Immature natural killer cell (primary cell): ENCODE measurements at places on chromosomes 6 and 20.
A peak's percentile ranks its signal among the peaks of the same experiment; 100 is the strongest.

- no peak for DNase-seq
These were observed 20.0 kb upstream of the PLN start for GRCh38 chr6:118528129-118528528.

GRCh38 chr6:30857549-30857948 is 26.8 kb upstream of the DDR1 start:
- no peak for DNase-seq

- no peak for DNase-seq
These were observed 3.0 kb downstream of the SLC25A27 start for GRCh38 chr6:46655803-46656202.

- DNase-seq, result no peak
These were observed 342.8 kb downstream of the FOXA2 start for GRCh38 chr20:22241609-22242008.

DNA sequence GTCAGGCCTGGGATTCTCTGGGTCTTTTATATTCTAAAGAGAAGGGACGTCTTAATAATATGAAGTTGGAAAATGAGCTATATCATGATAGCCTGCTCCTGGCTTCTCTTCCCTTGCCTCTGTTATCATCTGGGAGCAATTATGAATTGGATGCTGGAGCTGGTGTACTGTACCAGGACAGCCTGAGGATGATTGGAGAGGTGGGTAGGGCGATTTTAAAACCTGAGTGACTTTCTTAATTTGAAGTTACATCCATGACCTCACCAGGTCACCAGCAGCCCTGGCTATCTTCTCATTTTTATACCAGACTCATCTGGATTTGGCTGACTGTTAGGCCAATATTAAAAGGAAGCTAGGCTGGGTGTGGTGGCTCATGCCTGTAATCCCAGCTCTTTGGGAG is 317.6 kb downstream of the CLIC5 start:
- no peak for DNase-seq

DNA sequence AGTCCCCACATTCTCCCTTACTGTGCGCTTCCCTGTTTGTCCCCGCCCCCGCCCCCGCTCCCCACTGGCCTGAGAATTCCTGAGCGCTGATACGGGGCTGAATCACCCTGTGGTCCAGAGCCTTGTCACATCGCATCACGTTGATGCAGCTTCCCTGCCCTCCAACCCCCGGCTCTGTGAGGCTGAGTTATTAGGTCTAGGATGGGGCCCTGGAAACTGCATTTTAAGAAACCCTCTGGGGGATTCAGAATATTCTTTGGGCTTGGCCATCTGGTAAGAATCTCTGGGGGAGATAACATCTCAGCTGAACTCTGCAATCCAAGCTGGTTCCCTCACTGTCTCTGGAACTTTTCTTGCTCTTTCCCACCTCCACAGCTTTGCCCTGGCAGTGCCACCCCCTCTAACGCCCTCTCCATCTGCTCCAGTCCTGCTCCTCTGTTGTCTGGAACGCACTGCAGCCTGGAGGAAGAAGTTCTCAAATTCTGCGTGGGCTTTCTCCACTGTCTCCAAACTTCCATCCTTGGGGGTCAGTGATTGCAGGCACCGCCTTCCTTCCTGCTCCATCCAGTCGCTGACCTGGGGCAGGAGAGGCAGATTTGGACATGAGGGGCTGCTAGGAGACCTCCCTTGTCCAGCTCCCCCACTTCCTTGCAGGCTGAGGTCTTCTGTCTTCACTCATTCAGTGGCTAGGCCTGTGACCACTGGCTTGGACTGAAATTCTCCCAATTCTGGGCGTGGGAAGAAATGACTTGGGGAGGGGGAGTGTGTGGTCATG is 42.6 kb downstream of the KIAA1755 start:
- DNase-seq, result no peak

DNA sequence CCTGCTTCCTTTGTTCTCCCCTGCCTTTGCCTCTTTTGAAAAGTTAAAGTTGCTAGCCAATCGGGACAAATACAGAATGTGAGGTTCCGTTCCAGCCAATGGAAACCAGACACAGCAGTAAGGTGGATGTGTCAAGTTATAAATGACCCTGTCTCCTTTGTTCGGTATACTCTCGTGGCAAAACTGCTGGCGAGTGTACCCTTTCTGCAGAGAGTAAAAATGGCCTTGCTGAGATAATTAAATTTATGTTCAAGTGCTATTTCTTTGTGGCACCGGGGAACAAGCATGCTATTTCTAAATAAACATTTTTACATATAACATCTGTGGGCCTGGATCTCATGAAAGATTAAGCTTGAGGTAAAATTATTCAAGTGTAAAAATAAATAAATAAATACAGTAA is 50.2 kb downstream of the RARS2 start:
- DNase-seq, result no peak

DNA sequence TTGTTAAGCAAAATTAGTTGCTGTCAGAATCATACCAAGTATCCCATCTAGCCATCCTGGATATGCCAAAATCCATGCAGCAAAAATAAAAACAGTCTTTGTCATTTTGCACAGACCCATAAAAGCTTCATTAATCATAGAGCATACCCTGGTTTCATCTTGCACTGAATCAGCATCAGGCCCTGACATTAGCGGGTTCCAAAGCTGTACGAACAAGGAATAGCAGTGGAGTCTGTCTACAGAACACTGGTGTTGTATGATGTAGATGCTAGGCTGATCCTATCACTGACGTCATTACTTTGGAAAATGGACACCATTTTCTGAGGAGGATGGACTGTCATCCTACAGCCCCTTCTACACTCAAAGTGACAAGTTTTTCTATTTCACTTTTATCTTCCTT is 315.6 kb downstream of the ESR1 start:
- no peak for DNase-seq

DNA sequence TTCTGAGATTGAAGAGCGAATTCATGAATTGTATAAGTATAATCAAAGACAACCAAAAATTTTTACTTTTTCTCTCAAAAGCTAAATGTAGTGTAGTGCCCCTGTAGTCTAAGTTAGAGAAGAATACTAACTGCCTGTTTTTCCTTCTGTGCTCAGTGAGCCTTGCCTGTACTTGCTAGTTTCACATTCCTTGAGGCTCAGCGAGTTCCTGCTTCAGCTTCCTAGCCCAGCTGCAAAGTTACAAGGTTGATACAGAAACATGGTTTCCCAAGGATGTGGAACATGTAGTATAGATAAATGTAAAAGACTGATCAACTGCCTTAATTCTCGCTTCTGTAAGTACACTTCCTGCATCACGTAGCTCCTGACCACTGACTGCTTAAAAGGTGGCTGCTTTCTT is 33.1 kb upstream of the SEC63 start:
- DNase-seq, result no peak

DNA sequence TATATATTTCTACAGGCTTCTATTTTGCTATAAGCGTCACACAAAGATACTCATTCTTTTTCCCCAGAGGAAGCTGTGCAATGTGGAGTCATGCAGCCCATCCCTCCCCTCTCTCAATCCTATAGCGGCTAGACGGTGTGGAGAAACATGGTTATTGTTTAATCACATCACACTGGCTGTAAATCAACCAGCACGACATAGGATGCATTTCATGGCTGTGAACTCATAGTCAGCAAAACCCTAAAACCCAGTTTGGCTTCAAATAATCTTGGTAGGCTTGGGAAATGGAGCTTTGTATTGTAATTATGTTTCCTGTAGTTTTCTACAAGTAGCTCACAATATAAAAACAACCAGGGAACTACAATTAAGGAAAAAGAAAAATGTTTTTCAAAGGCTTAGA is 16.8 kb downstream of the FOXC1 start:
- no peak for DNase-seq

GRCh38 chr20:34629342-34629741 is 47.5 kb downstream of the PIGU start:
- DNase-seq, result no peak

- DNase-seq, result no peak
These were observed 6.4 kb upstream of the EXOC2 start for GRCh38 chr6:699319-699718.

- no peak for DNase-seq
These were observed 10.5 kb downstream of the BCAS4 start for GRCh38 chr20:50805349-50805684.

- no peak for DNase-seq
These were observed 230.2 kb downstream of the PTPRK start for GRCh38 chr6:128290221-128290620.

DNA sequence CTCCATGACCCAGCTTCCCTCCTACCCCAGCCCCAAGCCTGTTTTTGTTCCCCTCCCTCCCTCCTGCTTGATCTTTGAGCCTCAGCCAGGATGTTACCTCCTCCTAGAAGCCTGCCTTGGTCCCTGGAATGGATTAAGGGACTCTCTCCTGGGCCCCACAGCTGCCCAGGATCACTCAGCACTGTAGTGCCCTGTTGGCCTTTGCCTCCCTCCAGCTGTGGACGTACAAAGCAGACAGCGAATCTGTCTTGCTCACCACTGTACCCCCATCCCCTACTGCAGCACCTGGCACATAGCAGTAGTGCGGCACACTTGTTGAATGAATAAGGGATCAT is 11.8 kb upstream of the FAM110A start:
- DNase-seq, result no peak

DNA sequence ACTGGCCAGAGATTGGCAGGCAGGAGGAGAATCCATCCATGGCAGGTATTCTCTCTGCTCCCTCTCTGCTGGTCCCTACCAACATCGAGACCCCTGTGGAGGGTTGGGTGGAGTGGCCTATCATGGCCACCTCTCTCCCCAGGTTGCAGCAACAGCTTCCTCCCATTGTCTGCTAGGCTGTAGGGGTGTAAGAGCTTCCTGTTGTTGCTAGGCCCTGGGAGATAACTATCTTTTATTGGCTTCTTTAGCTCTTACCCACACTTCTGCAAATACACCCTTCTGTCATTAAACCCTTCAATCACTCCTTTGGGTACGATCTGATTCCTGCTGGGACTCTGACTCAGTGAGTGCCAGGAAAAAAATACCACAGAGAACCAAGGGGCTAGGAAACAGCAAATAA is 66.6 kb upstream of the FAM184A start:
- DNase-seq, result no peak

DNA sequence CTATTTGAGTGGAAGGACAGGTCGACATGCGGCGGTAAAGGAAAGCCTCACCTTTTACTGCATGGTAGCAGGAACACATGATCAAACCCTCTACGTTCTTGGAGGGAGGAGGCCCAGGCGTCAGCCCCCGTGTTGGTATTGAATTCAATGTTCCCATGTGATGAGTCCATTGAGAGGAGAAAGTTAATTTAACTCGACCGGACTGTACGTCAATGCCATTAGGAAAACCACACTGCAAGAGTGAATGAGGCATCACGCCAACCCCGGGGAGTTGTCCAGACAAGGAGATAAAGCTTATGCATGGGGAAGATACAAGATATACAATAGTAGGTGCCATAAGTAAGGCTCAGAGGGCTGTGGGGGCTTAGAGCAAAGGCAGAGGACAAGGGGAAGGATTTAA is 213.9 kb upstream of the ECI2 start:
- no peak for DNase-seq

GRCh38 chr6:21593927-21594415 is 420 bp downstream of the SOX4 start:
- peak; percentile 28 for DNase-seq

- no peak for DNase-seq
These were observed 21.1 kb downstream of the PNPLA1 start for GRCh38 chr6:36290668-36291620.

GRCh38 chr6:124482071-124482491 is 480.2 kb upstream of the RNF217 start:
- no peak for DNase-seq

DNA sequence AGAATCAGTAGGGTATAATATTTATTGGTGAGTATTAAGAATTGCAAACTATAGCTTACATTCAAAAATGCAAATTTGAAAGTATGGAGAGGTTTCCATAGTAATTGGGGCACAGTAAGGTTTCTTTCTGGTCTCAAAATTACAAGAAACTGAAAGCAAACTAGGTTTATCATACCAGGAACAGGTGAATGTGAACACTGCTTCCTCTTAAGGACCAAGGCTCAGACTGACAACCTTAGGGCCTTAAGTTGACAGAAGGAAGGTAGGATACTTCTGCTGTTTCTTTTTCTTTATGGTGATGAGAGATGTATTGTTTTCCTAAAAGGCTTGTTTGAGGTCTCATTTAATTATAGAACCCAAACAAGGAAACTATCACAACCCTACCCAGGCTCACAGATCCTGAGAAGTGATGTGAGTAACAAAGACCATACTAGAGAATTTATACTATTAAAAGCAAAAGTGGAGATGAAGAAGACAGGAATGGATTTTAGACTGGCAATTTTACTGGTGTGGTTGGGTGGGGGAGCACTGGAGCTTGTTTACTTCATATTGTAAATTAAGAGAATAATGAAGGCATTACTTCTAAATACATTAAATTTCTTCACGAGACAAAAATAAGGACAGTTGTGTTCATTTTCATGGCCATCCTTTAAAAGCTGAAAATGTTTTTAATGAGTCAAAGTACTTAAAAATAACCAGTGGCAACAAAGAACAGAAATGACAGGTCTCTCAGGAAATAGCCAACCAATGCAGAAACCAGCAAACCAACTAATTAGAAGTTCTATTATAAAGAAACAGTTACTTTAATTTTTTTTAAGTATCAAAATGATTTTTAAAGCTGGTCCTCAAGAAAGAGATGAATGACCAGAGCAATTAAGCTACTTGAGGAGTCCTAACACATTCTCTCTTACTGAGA is 21.3 kb downstream of the STAU1 start:
- no peak for DNase-seq

GRCh38 chr6:116008470-116009243 is 52.0 kb downstream of the FRK start:
- no peak for DNase-seq

DNA sequence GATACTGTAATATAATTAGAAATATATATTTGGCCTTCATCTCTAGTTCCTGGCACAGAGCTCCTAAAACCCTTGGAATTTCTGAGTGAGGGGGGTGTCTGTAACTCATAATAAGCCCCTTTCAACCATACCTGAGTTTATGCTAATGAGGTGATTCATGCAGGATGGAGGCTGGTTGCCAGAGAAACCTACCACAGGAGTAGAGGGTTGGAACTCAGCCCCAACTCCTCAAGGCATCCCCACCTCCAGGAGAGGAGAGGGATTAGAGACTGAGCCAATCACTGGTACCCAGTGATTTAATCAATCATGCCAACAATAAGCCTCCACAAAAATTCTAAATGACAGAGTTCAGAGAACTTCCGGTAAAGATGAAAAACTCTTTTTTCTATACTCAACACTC is 17.5 kb downstream of the UQCC1 start:
- DNase-seq, result no peak

GRCh38 chr20:21796059-21796458 is 90.6 kb downstream of the PAX1 start:
- DNase-seq, result no peak

GRCh38 chr6:18053555-18054445 is 66.4 kb upstream of the KIF13A start:
- DNase-seq, result no peak

- DNase-seq, result no peak
These were observed 30.9 kb downstream of the ELOVL5 start for GRCh38 chr6:53317861-53318260.
